Temporal lobe (tissue), 4 donors: ENCODE measurements at places on chromosomes 13 and 19. TPM values are rescaled to one million over a fixed set of nuclear protein-coding genes. Genes with fewer than 3 reads are reported as not detected.

The RPS5 gene
- total RNA-seq: 1,244 TPM

The DBP gene
- total RNA-seq: 3.0 TPM

The NTF4 gene
- not detected for total RNA-seq

The NAPSA gene
- total RNA-seq: 0.25 TPM

The GJA3 gene
- under 0.01 TPM for total RNA-seq

The LYL1 gene
- total RNA-seq: 1.2 TPM

The SLC25A15 gene
- total RNA-seq: 18.7 TPM

The NLRP11 gene
- total RNA-seq: not detected

The NPAS1 gene
- 5.9 TPM for total RNA-seq

The ZNF414 gene
- 4.7 TPM for total RNA-seq

The APLP1 gene
- 162 TPM for total RNA-seq

The MEIOSIN gene
- not detected for total RNA-seq

The RANBP3 gene
- total RNA-seq: 31.0 TPM

The GAPDHS gene
- total RNA-seq: not detected

The ZNF776 gene
- total RNA-seq: 40.8 TPM

The ATP4A gene
- total RNA-seq: 0.25 TPM

The SNRNP70 gene
- 110 TPM for total RNA-seq

The KBTBD7 gene
- 33.4 TPM for total RNA-seq

The RFPL4AL1 gene
- not detected for total RNA-seq

The ZNF564 gene
- total RNA-seq: 21.6 TPM

The PSG2 gene
- total RNA-seq: not detected

The ZNF562 gene
- total RNA-seq: 78.4 TPM

The LMTK3 gene
- total RNA-seq: 19.4 TPM

The SERTAD1 gene
- total RNA-seq: 0.98 TPM

The PGLYRP1 gene
- total RNA-seq: not detected

The UBE2L5 gene
- not detected for total RNA-seq
